ENCODE measurements at places on chromosomes 13 and 19.

GRCh38 chr19:40599902-40600569, 1.1 kb upstream of the LTBP4 start:
- no peak for DNase-seq

- no peak for DNase-seq
These were observed 238.0 kb downstream of the LHFPL6 start for GRCh38 chr13:39364947-39365468.

GRCh38 chr19:15050639-15051038, 1.4 kb downstream of the CASP14 start:
- DNase-seq = no peak

GRCh38 chr13:79003989-79004898, 345.3 kb upstream of the OBI1 start:
- no peak for DNase-seq

DNA sequence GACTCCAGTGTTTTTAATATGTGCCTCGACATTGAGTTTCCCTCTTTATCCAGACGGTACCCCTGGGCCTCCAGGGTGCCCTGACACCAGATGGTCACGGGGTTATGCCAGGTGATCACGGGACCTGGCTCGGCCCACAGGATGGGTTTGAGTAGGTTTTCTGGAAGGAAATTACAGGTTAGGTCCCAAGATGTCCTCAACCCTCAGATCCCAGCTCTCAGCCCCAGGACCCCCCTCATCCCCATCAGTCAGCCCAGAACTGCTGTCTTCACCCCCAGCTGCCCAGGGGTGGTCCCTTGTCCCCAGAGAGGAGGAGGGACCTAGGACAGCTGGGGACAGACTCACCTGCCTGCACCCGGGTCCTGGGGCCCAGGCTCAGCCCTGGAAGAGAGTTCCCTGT, 441 bp downstream of the LILRA4 start:
- no peak for DNase-seq

- no peak for DNase-seq
These were observed 18.7 kb downstream of the CARD8 start for GRCh38 chr19:48237057-48237456.

- no peak for DNase-seq
These were observed 8.7 kb downstream of the GPX4 start for GRCh38 chr19:1112268-1113029.

GRCh38 chr13:113749967-113750366, 9.1 kb upstream of the TMEM255B start:
- DNase-seq = no peak

GRCh38 chr13:54356849-54357248, 1328.2 kb downstream of the OLFM4 start:
- DNase-seq = no peak

- DNase-seq = no peak
These were observed 123.0 kb downstream of the SLC7A1 start for GRCh38 chr13:29472332-29472961.
